ENCODE measurements at places on chromosomes 12 and 14.

DNA sequence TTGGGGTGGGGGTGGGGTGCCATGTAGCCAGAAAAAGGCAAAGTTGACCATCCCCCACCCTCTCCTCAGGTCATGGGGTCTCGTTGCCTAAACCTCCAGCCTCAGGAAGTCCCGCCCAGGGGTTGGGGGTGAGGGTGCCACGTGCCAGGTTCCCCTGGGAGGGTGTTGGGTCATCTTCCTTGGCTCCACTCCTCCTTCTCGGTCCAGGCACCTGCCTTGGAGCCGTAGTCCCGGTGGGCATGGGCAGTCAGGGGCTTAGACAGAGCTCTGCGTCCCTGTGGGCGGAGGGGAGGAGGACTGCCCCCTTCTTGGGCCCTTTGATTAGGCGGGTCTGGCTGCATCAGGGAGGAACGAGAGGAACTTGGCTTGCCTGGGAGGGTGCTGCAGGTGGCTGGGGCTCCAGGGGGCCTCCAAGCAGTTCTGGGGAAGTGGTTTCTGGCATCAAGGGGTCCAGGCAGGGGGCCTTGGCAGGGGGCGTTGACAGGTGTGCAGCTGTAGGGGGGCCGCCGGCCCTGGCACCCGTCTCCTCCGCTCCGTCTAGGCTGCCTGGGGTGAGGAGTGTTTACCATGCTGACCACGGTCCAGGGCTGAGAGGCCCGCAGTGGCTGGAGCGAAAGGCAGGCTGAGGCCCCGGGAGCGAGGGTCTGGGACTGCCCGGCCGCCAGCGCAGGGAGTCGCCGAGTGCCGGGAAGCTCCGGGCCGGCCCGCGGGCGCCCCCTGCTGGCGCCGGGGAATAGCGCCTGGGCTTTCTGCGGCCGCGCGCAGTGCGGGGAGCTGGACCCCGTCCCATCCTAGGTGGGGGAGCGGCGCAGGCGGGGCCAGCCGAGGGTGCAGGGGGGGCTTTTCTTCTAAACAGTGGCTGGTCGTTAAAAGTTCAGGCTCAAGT, 7.9 kb downstream of the SETD1B start:
- peak; percentile 59 for DNase-seq

DNA sequence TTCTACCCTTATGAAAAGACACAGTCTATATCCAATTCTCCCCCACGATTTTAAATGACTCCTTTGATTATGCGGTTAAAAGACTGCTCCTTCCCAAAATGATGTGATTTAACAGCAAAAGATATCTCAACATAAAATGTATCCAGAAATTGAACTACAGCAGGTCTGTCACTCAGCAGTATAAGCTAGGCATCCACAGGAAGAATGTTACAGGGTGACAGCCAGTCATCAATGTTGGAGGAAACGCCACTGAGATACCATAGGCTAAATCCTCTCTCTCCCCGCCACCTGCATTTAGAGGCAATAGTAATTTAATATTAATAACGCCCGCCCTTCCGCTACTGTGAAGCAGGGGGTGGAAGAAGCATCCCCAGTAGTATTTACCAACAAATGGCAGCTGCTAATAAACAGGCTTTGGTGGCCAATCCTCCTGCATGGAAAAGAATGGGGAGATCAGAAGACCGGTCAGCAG, 613 bp downstream of the RECQL start:
- DNase-seq, result no peak

DNA sequence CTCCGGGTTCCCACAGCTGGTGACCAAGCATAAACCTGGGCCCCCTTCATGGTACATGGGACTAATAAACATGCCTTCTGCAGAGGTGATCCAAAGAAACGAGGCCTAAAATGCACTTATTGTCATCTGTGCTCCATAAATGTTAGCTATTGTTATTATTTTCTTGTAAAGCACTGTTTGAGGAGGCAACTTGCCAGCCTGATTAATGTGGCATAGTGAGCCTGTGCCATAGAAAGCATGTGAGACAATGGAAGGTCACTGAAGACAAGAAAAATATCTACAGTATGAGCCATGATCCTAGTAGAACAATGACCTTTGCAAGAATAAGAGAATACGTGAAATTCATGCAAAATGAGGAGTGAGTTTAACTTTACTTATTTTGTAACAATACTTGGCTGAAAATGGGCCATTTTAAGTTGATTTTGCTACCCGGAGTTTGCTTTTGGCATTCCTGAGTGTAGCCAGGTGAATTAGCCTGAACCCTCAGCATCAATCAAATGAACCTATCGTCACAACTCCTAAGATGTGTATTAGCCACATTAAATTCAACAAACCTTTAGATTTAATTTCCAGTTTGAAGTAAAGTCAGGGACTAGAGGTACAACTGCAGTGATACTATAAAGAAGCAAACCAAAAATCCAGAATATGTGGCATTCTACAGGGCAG, 52.2 kb downstream of the CPM start:
- no peak for DNase-seq

GRCh38 chr14:33435911-33436689, 497.4 kb downstream of the NPAS3 start:
- no peak for DNase-seq

DNA sequence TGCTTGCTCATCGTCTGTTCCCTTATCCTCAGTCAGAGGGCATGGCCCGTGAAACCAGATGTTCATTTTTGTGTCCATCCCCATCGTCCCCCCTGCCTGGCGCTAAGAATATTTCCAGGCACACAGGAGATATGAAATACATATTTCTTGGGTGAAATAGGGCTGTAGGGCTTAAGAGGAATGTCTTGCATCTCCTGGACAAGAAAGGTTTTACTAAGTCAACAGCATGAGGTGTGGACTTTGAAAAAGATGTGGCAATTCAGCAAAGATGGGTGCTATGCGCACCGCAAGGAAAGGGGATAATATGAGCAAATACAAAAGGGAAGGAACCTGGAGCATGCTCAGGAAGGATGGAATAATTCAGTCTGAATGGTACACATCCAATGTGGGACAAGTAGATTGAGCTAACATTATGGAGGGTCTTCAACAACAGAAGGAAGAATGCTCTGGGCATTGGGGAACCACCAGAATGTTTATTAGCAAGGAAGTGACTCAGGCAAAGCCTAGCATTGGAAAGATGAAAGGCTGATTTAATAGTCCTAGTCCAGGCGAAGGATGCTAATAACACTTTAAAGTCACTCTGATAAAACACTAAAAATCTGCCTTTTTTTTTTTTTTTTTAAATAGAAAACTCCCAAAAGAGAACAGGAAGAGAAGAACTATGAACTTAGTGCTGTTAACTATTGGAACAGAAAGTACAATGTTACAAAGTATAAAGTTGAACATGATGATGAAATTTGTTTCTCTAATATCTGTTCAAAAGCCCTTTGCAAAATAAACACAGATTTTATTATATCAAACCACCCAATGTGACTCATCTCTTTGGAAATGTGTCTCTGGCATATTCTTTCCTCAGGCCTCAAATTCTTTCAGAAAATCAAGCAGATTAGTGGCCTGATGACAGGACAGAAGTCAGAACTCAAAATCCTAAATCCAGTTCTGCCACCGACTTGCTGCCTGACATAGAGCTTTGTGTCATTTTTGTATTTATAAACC, 449.5 kb downstream of the BCAT1 start:
- no peak for DNase-seq

GRCh38 chr12:100871195-100871734, 76.7 kb downstream of the ANO4 start:
- no peak for DNase-seq

GRCh38 chr12:118780939-118781338, 200.4 kb upstream of the SRRM4 start:
- DNase-seq, result no peak

Measured in activated CD4-positive, alpha-beta T cell treated with anti-CD3 and anti-CD28 coated beads for 24 hours (primary cell).